ENCODE measurements at places on chromosomes 6 and 20.

DNA sequence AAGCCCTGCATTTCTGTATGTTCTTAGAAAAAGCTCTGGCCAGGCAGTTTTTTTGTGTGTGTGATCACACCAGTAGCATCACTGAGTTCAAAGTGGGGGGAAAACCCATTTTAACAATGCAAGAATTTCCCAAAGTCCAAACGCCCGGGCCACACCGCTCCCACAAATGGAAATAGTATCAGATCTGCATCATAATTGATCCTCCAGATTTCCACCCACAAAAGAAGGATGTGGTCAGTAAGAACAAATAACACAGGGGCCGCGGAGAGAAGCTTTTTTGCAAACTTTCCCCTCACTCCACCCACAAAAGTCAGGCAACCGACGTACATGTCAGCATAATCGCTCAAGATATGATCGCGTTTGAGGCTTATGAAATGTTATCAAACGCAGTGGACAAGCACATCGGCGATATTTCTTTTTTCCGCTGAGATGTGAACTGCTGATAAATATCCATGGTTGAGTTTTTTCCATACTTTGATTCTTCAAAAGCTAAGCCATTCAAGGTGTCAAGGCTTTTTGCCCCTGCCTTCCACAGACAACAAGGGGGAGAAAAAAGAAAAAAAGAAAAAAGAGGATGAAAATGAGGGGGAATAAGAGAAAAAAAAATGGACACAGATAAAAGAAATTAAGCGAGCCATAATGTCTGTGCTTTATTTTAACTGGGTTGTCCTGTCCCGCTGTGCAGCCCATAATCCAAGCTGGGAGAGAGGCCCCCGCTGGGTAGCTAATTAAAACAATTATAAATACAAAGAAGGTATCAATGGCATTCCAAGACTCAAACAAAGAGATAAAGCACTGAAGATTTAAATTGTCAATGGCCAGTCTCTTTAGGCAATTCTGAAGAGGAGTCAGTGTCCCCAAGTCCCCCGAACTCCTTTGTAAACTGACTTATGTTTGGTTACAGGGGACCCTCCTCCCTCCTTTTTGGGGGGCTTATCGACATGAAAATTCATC is 143.5 kb downstream of the ZFP64 start:
- peak; percentile 85 for DNase-seq

DNA sequence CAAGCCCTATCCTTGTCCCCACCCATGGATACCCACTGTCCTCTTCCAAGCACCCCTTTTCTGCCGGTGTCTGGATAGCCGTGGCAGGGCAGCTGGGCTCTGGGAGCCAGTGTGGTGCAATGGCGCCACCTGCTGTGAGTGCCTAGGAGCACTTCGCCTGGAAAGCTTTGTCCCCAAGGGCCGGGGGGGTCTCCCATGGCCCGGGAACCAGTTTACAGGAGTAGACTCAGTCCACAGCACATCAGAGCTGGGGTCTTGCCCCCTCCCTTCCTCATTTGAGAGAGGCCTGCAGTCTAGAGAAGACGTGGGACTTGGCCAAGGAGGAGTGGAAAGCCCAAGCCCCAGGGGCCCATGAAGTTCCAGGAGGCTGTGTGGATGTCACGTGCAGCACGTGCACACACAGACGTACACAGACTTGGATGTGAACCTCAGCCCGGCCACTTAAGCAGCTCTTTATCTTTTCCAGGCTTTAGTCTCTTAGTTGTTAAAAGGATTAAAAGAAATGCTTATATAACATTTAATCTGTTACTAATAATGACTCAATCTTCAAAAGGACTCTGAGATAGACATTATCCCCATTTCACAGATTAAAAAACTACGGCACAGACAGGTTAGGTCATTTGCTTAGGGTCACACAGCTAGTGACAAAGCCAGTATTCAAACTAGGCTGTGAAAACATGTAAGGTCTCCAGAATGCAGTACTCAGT is 40.9 kb upstream of the CDH22 start:
- DNase-seq: peak; percentile 92

- no peak for DNase-seq
Observed at GRCh38 chr6:13438126-13438525, 49.3 kb downstream of the GFOD1 start.

- no peak for DNase-seq
Observed at GRCh38 chr6:149567945-149568585, 1.9 kb downstream of the GINM1 start.

DNA sequence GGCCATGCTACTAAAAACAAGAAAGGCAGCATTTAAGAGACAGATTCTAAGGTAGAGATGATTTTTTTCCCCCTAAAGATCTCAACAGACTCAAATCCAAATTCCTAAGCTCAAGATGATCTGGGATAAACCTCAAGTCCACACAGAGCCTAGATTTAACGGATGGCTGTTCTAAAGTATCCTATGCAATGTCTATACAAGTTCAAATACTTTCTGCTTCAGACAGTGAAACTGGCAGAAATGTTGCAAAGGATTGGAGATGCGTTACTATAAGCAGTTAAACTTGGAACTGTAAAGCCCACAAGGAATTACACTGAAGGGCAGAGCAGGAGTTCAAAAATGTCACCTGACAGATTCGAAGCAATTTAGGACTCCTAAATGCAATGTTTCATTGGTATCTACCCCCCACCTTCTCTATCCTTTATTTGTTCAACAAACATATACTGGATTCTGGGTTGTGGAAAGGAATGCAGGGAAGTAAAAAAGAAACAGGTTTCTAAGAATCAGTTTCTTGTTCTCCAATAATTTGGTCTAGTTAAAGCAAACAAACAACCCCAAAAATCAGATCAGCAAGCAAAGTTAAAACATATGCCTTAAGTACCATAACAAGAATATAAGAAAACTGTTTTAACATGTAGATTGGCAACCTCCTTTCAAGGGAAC is 1.6 kb downstream of the DNAAF9 start:
- DNase-seq: no peak

DNA sequence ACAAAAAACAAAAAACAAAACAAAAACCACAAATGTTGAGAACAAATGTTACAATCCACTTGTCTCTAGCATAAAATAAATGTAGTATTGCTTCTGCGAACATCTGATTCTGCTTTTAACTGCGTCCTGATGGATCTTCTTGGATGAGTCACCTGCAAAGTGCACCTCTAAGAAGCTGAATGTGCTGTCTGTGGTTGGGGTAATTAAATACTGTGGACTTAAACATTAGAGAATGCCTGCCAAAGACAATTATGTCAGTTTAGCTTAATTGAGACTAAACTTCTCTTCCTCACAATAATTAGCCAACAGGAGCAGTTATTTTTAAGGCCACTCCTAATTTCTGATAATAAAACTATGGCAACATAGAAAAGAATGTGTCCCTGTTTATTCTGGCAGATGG is 253.4 kb downstream of the PHACTR1 start:
- no peak for DNase-seq

All from endodermal cell (in vitro differentiated cells).